ENCODE measurements at places on chromosomes 6 and 20. TPM values are rescaled to one million over a fixed set of nuclear protein-coding genes. Genes with fewer than 3 reads are reported as not detected.

Gene PPP1R3D
- total RNA-seq: 14.7 TPM

Gene ID4
- total RNA-seq: 21.4 TPM

DNA sequence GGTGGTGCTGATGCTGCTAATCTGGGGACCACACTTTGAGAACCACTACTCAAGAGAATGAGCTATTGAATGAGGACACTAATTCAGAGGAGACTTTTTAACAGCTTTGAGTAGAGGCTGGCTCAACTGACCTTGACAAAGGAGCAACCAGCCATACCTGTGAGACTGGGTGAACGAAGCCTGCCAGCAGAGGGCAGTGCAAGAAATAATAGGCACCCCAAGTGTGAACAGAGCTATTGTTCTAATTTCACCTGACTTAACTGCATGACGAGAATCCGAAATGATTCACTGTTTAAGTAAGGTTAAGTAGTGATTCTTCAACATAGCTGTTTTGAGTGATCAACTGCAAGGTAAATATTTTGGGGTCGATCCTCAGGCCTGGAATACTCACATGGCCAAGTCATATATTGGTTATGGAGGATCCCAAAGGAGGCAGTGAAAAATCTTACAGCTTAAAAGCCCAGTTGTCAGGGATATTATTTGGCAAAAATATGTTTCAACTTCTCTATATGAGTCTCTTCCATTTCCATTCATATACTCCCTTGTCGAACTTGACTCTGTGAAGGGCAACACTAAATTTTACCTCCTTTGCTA lies 550.5 kb upstream of the MARCKS start:
- H3K27me3 ChIP-seq: no peaks in the 10 kb centered on the region
- no peaks in the 10 kb centered on the region for H3K4me1 ChIP-seq
- no peaks in the 10 kb centered on the region for H3K36me3 ChIP-seq
- no peak for DNase-seq

DNA sequence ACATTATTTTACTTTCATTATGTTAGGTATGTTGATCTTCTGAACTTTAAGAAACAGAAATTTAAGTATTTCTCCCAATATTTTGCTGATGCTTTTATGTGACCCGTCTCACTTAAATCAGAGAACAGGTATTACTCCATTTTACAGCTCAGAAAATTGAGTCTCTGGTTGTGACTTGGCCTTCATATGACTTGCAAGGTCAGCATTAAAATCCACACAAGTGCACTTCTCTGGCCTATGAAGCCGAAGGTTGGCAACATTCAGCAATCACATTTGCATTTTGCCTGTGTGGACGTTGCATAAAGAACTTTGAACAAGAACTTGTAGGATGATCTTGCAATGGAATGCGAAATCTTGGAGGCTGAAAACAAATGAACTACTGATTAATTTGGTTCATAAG lies 10.1 kb upstream of the MYLIP start:
- no peaks in the 10 kb centered on the region for H3K4me1 ChIP-seq
- H3K36me3 ChIP-seq: no peaks in the 10 kb centered on the region
- H3K4me3 ChIP-seq: no peak overlapping the region
- DNase-seq: no peak
- no peaks in the 10 kb centered on the region for H3K27me3 ChIP-seq

- no peak overlapping the region for H3K4me3 ChIP-seq
- no peaks in the 10 kb centered on the region for H3K4me1 ChIP-seq
- no peak for DNase-seq
- H3K36me3 ChIP-seq: no peaks in the 10 kb centered on the region
- no peaks in the 10 kb centered on the region for H3K27me3 ChIP-seq
These were observed 591.4 kb downstream of the RNF144B start for GRCh38 chr6:18978337-18979128.

DNA sequence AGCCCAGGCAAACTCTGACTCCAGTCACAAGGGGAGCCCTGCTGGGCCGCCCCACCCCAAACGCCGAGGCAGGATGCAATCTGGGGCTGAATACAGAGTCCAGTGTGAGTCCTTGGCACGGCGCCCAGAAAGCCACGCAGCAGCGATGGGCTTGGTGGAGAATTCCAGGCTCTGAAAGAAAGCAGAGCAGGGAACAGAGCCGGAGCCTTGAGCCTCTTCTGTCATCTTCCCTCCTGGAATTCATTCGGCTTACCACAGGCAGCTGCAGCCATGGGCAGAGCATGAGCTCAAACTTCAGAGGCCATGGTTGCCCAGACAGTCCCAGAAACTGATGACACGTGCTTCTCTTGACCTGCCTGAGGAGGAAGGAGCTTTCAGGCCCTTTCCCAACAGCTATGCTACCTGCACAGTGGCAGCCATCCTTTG lies 441.1 kb upstream of the JARID2 start:
- H3K27me3 ChIP-seq: no peaks in the 10 kb centered on the region
- no peak overlapping the region for H3K27ac ChIP-seq
- no peak overlapping the region for H3K4me3 ChIP-seq
- DNase-seq: no peak
- peaks cover 8% of the 10 kb centered on the region for H3K4me1 ChIP-seq
- H3K36me3 ChIP-seq: no peaks in the 10 kb centered on the region

- no peaks in the 10 kb centered on the region for H3K36me3 ChIP-seq
- DNase-seq: no peak
- H3K4me1 ChIP-seq: no peaks in the 10 kb centered on the region
These were observed 73.9 kb downstream of the DCDC2 start for GRCh38 chr6:24284006-24284405.

DNA sequence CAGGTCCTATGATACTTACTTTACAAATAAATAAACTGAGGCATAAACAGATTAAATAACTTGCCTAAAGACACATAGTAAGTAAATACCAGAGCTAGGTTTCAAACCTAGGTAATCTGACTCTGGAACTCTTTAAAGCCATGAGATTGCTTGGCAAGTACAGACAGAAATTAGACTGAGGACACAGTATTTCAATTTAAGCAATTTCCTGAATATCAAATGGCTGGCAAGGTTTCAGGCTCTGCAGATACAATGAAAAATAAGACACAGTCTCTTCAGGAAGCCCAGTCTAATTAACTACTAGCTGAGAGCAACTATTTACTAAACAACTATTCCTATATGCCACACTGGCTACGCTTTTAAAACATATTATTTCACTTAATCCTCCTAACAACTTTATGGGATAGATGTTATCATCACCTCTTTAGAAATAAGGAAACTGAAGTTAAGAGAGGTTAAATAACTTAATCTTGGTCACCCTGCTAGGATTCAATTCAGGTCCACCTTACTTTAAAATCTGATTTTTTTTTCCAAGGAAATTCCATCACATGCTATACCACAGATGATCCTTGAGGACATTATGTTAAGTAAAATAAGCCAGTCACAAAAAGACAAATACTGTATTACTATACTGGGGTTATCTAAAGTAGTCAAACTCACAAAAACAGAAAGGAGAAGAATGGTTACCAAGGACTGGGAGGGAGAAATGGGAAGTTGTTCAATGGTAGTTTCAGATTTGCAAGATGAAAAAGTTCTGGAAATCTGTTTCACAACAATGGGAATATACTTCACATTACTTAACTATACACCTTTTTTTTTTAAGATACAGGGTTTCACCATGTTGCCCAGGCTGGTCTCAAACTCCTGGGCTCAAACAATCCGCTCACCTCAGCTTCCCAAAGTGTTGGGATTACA lies 4.1 kb downstream of the TRPC4AP start:
- H3K27me3 ChIP-seq: no peaks in the 10 kb centered on the region
- DNase-seq: no peak
- peaks cover 12% of the 10 kb centered on the region for H3K4me1 ChIP-seq
- H3K4me3 ChIP-seq: no peak overlapping the region
